ENCODE measurements at places on chromosomes 4 and X. TPM values are rescaled to one million over a fixed set of nuclear protein-coding genes. Genes with fewer than 3 reads are reported as not detected.

The NUDT11 gene
- polyA plus RNA-seq, result 0.16 TPM

The TEX13C gene
- not detected for polyA plus RNA-seq

The PGAM4 gene
- not detected for polyA plus RNA-seq

The CSAG1 gene
- 51.0 TPM for polyA plus RNA-seq

The HSD17B10 gene
- 219 TPM for polyA plus RNA-seq

The P2RY4 gene
- polyA plus RNA-seq, result not detected

The ZGRF1 gene
- polyA plus RNA-seq, result 24.9 TPM

The KDR gene
- polyA plus RNA-seq, result not detected

The CCKAR gene
- polyA plus RNA-seq, result not detected

The RS1 gene
- not detected for polyA plus RNA-seq

The GPR34 gene
- not detected for polyA plus RNA-seq

The RAB39B gene
- polyA plus RNA-seq, result not detected

The LPAR4 gene
- not detected for polyA plus RNA-seq

The MAGEA4 gene
- 0.70 TPM for polyA plus RNA-seq

The OTC gene
- polyA plus RNA-seq, result not detected

The ITGB1BP2 gene
- 4.0 TPM for polyA plus RNA-seq

The MAGEE2 gene
- not detected for polyA plus RNA-seq

The RAB33A gene
- not detected for polyA plus RNA-seq

The APEX2 gene
- polyA plus RNA-seq, result 31.3 TPM

The HAUS7 gene
- polyA plus RNA-seq, result 75.6 TPM

The SOWAHD gene
- 0.15 TPM for polyA plus RNA-seq

The ENOX2 gene
- polyA plus RNA-seq, result 8.3 TPM

The PDE5A gene
- polyA plus RNA-seq, result 0.08 TPM
